EL (cell line): ENCODE measurements at places on chromosomes 3 and 15.
A peak's percentile ranks its signal among the peaks of the same experiment; 100 is the strongest.

GRCh38 chr3:101074518-101074917 is 81.3 kb upstream of the ABI3BP start:
- peak; percentile 41 for DNase-seq

DNA sequence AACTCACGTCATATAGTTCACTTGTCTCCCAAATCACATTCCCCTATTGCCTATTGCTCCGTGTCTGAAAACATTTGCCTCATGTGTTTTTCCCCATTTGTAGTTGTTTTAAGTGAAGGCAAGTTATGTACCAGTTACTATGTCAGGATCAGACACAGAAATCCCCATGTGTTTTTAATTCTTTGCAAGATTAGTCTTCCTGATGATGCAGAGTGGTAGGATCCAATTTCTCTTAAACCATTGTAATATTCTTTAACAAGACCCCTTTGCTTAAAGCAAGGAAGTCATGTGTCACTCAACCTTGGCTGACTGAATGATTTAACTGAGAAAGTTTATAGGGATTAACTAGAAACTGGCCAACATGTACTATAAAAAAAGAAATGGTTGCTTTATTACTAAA is 164.4 kb downstream of the OPA1 start:
- DNase-seq, result no peak

DNA sequence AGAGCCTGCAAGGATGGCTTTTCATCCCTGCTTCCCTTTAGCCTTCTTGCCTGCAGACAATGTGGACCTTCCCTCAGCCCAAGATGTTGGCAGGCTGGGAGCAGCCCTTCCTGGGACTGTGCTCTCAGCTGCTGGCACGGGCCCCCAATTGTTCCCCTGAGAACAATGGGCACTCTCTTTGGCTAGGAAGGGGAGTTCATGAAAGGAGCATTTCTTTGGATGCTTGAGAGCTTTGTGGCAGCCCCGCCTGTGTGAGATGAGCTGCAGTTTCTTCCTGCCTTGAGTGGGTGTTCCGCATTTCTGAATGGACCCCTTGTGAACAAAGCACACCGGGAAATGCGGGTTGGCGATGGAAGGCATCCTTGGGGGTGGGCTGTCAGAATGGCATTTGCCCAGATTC is 35.0 kb upstream of the BSN start:
- no peak for DNase-seq

DNA sequence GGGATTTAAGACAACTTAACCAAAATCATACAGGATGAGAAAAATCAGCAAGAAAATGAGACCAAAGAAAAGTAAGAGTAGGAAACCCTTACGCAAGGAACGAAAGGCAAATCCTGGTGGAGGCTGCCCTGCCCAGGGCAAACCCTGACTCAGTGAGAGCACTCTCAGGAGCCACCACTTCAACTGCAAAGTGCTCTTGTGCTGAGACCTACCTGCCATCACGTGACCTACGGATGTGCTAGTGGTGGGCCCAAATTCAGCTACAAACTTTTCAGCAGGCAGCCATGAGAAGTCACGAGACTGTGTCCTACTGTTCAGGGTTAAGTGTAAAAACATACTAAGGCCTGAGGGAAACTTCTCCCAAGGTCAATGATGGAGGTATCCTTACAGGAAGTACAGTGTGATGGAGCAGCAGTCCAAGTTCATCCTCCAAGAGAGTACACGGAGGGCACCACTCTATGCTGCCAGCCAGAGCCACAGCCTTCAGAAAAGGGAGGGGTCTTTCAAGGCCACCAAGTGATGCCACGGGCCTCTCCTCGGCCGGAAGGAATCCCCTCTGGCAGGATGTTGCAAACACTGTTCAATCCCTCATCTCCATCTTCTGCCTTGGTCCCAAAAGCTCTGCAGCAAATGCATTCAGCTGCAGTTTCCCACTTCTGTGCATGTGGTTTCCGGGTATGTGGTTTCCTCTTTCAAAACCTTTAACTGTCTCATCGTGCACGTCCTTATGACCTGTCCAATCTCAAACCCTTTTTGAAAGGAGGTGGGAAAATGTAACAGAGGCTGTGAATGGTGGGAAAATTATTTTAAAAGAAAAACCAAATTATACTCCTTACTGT is 9.5 kb downstream of the CHSY1 start:
- peak; percentile 51 for DNase-seq

DNA sequence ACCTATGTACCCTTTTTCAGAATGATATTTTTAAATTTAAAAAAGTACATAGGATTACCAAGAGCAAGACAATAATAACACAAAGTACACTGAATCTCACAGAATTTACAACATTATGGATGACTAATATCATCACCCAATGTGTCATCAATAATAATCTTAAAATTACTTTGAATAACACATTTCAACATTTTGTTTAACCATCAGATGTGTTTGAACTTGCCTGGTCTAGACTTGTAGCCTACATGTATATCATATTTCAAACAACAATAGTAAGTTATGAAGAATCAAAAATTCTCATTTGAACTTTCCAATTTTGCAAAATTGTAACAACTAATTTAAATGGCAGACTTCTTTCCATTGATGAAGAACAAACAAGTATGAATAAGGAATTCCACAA is 15.1 kb downstream of the LRRC3B start:
- DNase-seq, result no peak

DNA sequence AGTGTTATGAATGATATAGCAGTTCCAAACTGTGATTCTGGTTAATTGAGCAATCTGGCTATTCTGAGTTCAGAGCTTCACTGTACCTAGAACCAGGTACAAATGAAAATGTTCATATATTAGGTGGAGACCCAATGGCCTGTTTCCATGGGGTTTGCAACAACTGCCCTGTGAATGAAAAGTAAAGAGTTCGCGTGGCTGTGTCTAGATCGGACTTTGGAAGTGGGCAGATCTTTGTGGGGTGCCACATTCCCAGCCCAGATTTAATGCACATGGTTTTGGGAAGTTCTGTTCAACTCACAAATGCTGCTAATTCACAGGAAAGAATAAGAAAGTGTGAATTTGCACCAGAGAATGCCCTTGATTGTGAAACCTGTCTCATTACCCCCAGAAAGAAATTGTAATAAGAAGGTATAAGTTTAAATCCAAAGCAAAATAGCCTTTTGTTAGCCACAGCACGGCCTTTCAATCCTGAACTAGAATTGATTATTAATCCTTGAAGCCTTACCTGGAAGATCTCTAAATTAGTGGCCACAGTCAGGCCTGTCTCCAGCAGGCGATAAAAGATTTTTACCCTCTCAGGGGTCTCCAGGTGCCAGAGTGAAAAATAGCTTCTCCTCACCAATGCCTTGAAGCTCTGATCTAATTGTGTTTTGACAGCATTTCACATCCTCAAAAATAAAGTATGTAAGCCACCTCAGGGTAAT is 22.6 kb downstream of the WHAMM start:
- no peak for DNase-seq

- DNase-seq, result peak; percentile 77
Measured at GRCh38 chr15:75842722-75843677, at the start of gene UBE2Q2. Gene UBE2Q2, plus strand, starts transcription at chr15:75843447. Its CDS starts 220 bp downstream, at chr15:75843667.

GRCh38 chr3:133408961-133409360 is 9.1 kb downstream of the BFSP2 start:
- DNase-seq, result peak; percentile 77

GRCh38 chr3:11566916-11567315 is 76.8 kb downstream of the VGLL4 start:
- no peak for DNase-seq

DNA sequence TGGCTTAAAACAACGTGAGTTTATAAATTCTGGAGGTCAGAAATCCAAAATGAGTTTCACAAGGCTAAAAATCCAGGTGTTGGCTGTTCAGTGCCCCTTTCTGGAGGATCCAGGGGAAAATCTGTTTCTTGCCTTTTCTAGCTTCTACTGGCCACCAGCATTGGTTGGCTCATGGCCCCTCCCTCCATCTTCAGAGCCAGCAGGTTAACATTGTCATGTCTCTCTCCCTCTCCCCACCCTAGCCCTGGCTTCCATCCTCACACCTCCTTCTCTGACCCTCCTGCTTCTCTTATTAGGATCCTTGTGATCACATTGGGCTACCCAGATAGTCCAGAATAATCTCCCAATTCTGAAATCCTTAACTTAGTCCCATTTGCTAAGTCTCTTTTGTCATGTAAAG is 32.9 kb upstream of the MGLL start:
- DNase-seq, result no peak

DNA sequence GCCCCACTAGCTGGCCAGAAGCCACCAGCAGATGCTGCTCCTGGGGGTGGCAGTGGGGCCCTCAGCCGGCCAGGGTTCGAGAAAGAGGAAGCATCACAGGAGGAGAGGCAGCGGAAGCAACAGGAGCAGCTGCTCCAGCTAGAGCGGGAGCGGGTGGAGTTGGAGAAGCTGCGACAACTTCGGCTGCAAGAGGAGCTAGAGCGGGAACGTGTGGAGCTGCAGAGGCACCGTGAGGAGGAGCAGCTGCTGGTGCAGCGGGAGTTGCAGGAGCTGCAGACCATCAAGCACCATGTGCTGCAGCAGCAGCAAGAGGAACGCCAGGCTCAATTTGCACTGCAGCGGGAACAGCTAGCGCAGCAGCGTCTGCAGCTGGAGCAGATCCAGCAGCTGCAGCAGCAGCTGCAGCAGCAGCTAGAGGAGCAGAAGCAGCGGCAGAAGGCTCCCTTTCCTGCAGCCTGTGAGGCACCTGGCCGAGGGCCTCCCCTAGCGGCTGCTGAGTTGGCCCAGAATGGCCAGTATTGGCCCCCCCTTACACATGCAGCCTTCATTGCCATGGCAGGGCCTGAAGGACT is 17.5 kb upstream of the APEH start:
- peak; percentile 13 for DNase-seq

DNA sequence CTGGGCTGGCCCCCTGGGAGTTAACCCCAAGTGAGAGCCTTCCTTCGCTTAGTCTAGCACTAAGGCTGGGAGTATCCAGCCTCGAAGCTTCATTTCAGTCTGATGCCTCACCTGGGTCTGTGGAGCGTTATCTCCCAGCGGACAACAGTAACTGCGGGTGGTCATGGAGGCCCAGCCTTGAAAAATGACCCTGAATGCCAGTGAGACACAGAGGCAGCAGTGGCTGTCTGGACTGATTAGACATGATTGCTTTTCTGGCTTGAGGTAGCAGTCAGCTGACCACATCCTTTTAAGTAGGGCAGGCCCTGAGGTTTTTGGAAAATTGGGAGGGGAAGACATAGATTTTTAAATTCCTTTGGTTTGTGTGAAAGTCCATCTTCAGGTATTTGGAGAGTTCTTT is 28.2 kb upstream of the TRIM59 start:
- DNase-seq, result peak; percentile 14

GRCh38 chr3:183884097-183884426 is 618 bp downstream of the PARL start:
- peak; percentile 15 for DNase-seq

GRCh38 chr15:74375303-74375693 is 7.9 kb upstream of the CYP11A1 start:
- peak; percentile 78 for DNase-seq

GRCh38 chr3:143650120-143650519 is 198.1 kb downstream of the SLC9A9 start:
- DNase-seq, result no peak

DNA sequence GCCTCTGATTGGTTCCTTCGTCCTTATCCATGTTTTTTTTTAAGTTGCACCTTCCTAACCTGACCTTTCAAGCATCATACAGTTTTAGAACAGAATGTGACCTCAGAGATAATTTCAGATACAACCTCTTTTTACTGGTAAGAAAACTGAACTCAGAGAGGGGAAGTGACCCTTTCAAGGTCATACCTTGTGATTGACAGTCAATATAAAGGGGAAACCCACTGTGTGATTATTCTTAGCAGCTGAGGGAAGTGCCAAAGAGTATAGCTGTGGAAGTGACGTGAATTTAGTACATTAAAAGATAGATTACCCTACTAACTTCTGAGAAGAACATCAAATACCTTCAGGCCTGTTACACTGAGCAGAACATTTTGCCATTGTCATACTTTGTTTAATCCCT is 319.4 kb downstream of the NEK10 start:
- no peak for DNase-seq

GRCh38 chr15:85503151-85503799 is 122.9 kb downstream of the AKAP13 start:
- DNase-seq, result no peak

DNA sequence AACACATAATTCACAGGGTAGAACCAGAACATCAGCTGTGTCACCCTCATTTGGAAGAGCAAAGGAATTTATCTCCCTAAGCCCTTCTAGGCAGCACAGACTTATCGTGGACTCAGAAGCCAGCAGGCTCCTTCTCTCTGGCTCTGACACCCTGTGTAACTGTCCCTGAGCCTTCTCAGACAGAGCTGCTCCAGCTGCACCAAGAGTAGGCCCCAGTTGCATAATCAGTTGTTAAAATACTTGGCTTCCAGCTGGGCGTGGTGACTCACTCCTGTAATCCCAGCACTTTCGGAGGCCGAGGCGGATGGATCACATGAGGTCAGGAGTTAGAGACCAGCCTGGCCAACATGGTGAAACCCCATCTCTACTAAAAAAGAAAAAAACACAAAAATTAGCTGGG is 49.4 kb upstream of the ACVR2B start:
- peak; percentile 79 for DNase-seq

DNA sequence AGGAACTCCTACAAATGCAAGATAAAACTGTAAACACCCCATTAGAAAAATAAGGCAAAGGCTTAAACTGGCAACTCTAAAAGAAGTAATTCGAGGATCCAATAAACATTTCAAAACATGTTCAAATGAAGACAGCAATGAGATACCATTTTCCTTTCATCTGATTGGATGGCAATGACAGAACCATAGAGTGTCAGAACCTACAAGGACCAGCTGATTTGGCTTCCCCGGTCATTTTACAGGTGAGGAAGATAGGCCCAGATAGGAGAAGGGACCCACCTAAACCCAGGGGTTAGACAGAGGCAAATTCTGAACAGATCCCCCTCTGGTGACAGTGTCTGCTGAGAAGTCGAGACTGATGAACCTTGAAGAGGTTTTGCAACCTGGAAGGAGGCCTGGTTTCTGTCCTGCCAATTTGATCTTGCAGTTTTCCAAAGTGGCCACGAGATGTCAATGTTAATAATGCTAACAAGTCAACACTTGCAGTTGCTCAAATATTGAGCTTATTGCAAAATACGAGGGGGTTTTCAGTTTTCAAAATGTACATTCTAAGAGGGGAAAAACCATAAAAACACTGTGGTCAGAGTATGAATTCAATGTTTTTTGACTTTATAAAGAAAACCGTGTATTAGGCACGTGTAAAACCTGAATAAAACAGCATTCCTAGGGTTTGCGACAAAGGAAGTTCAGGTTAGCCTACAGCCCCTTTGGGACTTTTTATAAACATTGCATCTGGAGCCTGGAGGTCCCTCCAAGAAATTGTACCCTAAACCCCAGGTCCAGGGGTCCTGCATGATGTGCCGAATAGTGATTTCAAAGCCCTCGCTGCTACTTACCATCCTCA is 21.5 kb downstream of the CFAP161 start:
- peak; percentile 35 for DNase-seq

GRCh38 chr3:166324401-166324800 is 487.2 kb upstream of the BCHE start:
- no peak for DNase-seq

GRCh38 chr3:59425371-59425770 is 375.5 kb upstream of the CFAP20DC start:
- DNase-seq, result peak; percentile 71

GRCh38 chr3:43869491-43869890 is 178.8 kb downstream of the ABHD5 start:
- peak; percentile 18 for DNase-seq
